ENCODE measurements at places on chromosomes 4 and X.

- DNase-seq: no peak
Measured at GRCh38 chr4:185744946-185745345, 67.0 kb downstream of the SORBS2 start.

GRCh38 chr4:26171941-26172340 is 148.9 kb upstream of the RBPJ start:
- no peak for DNase-seq

DNA sequence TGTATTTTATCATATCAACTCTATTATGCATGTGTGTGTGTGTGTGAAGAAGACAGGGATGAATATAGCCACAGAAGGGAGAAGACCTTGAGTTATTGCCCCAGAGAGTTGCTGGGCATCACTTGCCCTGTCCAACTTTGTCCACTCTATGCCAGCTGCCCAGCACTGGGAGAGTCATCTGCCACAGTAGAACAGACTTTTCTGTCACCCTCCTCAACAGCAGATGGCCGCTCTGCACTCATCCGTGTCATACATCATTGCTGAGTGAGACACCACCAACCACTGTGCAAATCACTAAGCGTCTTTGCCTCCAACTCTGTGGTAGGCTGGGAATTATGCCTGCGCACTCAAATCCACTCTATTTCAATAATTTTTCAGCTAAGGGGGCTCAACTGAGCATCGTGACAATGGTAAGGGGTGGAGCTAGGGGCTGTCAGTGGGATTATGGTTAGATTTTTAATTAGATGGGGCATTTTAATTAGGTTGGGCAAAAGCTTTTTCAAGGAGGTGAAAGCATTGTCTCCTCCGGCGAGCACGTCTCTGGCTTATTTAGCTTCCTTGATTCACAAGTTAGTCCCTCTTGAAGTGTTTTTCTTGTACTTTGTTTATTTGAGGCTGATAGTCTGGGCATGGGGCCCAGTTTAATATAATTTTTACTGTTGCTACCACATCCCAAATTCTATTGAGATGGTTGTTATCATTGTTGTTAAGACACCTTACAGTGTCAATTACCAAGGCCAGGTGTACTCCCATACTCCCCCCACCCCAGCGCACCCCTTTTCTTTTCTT is 100.1 kb upstream of the KLF3 start:
- no peak for DNase-seq

GRCh38 chr4:1793496-1793840 is 375 bp downstream of the FGFR3 start:
- peak; percentile 63 for DNase-seq

All from cardiac muscle cell (in vitro differentiated cells and primary cell).